ENCODE measurements at places on chromosomes 4 and X.

DNA sequence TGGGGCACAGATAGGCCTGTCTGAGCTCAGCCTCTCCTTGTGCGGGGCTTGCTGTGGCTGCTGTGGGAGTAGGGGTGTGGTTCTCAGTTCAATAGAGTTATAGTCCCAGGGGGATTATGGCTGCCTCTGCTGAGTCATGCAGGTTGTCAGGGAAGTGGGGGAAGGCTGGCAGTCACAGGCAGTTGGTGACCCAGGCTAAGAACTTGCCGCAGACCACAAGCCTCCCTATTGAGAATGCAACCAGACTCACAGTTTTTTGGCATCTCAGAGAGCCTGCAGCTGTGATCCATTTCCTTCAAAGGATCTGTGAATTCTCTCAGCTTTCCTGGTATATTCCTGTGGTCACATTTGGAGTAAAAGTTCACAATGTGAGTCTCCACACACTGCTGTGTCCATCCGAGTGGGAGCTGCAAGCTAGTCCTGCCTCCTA, 364.9 kb downstream of the ZNF674 start:
- peak; percentile 12 for DNase-seq

- no peak for DNase-seq
Measured at GRCh38 chrX:87697409-87697808, 179.8 kb downstream of the KLHL4 start.

DNA sequence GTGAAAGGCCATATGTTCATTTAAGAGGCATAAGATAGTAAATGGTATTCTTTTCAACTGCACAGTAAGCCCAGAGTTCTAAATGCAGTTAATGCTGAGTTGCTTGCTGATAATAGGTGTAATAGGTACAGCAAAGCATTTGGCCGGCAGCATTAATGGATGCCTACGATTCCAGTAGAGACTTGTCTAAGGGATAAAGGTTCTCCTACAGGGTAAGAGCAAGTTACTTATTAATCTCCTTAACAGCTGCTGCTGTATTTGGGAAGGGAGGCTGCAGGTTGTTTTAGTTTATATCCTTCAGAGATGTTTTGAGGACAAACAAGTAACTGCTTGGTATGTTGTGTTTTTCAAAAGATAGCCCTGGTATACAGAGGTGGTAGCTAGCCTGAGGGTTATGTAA, 16.8 kb downstream of the TSPAN7 start:
- DNase-seq = no peak

DNA sequence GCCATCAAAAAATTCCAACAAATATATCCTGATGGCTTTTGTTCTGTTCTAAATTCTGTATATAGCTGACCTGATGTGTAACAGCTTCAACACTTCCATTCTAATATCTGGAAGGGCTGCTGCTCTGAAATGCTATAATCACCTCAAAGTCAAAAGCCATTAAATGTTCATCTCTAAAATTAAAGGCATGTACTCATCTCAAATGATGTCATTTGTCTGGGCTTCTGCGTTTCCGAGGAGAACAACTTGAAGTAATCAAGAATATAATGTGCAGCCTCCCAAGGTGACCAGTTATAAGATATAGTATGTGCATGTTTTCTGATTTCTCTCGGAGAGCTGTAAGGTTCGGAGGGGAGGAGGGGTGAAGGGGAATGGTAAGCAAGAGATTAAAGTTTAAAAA, 237.6 kb downstream of the SCFD2 start:
- DNase-seq = no peak

- DNase-seq = no peak
Measured at GRCh38 chr4:91961504-91961903, 342.3 kb upstream of the GRID2 start.

GRCh38 chrX:80316526-80316925, 103.7 kb upstream of the TENT5D start:
- no peak for DNase-seq

DNA sequence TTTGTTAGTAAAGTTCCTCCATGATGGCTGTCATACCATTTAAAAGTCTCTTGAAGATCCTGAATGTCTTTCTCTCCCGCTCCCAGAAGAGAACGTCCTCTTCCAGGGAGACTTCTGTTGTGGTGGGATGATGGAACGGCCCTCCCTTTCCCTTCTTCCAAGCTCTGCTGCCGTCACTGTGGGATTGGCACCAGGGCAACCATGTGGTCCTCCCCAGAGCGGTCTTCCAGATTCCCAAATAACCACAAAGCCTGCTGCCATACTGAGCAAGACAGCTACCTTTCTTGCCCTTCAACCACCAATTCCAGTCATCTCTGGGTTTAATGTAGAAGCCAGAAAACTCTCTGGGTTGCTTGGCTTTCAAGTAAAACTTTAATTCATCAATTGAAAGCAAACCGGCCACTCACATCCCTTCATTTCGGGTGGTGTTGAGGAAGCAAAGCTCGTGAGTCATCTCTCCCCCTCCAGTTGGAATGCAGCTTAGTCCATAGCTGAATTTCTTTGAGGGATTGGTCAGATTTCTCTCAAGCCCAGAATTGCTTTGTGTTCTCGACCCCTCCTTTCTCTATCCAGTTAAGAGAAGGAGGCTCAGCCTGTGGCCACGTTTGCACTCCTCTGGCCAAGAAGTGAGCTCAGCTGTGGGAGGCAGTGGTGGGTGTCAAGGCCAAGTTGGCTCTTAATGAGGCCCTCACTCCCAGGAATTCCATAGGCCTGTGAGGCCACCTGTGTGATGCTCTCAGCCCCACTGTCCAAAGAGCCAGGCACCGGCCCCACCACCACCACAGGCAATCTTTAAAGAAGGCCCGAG, 36.9 kb downstream of the FHDC1 start:
- peak; percentile 87 for DNase-seq

GRCh38 chrX:39149761-39150160, 348.5 kb downstream of the MID1IP1 start:
- peak; percentile 3 for DNase-seq

GRCh38 chrX:155061760-155062159, 9.2 kb downstream of the CMC4 start:
- no peak for DNase-seq

DNA sequence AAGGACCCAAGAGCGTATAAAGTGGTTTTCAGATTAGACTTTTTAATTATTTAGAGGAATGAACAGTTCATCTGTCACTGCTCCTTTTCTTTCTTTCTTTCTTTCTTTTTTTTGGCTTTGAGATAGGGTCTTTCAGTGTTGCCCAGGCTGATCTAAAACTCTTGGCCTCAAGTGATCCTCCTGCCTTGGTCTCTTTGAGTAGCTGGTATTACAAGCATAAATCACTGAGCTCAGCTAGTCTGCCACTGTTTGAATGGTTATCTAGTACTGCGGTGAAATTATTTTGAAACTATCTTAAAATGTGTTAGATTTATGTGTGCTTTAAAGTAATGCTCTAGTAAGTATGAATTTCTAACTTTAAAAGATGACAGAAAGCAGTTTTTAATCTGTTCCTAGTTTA, 6.5 kb upstream of the FRYL start:
- no peak for DNase-seq

DNA sequence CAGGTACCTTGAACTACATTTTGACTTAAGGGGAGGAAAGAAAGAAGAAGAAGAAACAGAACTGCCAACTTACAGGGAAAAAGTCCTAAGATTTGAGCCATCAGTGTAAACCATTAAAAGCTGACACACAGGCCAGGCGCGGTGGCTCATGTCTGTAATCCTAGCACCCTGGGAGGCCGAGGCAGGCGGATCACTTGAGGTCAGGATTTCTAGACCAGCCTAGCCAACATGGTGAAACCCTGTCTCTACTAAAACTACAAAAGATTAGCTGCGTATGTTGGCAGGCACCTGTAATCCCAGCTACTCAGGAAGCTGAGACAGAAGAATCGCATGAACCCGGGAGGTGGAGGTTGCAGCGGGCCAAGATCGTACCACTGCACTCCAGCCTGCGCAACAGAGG, 389.7 kb upstream of the FAM241A start:
- DNase-seq = no peak

GRCh38 chrX:65674204-65674893, 6.9 kb downstream of the MSN start:
- DNase-seq = no peak

DNA sequence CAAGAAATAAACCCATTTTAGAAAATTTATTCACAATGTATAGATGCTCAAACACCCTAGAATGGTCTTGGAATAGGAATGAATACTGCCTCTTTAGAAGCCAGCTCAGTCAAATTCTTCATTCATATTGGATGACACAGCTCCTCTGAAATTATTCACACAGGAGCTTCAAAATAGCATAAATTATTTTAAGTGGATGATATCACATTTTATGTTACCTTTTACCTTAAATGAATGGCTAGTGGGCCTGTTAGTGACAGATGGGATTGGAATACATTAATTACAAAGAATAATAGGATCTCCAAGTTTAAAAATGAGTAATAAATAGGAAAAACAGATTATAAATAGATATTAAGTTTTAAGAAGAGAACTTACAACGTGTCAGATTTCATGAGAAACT, 184.4 kb downstream of the GABRB1 start:
- DNase-seq = no peak

GRCh38 chrX:1485033-1485432, 32.3 kb upstream of the ASMTL start:
- DNase-seq = no peak

DNA sequence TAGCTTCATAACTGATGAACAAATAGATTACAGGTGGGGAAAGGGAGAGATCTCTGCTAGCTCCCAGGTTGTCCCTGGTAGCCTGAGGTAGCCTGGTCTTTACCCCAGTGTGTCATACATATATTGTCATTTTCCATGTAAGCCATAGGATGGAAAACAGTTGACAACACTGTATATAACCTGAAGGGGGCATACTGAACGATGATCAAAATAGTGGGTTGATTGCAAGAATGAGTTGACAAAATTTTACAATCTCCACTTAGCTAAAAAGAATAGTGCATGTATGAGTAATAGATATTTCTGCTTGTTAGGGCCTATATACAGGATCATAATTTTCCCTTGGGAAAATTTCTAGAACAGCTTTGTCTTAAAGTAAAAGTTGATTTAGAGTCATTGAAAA, 304.1 kb upstream of the HAND2 start:
- DNase-seq = no peak

DNA sequence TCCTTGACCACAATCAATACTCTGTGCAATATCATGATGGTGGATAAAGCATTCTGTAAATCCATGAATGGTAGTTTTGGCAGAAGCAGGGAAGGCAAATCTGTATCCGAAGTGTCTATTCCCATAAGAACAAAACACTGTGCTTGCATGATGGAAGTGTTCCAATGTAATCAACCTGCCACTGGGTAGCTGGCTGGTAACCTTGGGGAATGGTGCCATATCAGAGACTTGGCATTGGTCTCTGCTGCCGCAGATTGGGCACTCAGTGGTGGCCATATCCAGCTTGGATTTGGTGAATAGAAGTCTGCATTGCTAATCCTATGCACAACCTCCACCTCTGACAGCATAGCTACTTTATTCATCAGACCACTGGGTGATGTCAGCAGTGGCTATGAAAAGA, 114.3 kb upstream of the EMCN start:
- DNase-seq = no peak

GRCh38 chr4:4704267-4704666, 155.2 kb upstream of the MSX1 start:
- DNase-seq = no peak

DNA sequence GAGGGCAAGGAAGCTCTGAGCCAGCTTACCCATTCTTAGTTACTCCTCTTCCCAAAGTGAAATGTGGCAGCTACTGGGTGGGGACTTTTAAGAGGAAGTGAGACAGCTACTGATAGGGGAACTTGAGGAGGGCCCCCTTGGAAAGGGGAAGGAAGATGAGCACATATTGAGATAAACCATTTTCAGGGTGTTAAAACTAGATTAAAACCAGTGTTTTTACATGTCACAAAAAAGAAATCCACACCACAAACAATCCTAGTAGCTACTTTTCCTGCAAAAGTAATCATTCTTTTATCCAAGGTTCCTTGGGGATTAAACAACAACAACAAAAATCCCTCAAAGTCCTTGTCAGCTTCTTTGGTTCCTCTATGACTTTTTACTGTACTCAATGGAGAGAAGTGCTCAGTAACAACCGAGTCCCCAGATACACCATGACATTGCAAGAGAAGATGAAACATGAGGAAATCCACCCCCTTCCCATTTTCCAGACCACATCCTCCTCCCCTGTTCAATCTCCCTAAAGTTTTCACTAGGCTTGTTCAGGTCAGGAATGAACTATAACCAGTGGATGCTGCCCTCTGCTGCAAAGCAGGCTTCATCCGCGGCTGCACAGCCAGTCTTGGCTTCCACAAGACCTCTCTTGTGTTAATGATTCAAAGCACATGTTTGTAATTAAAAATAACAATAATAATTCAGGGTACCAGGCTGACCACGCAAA, 113.5 kb upstream of the TMEM164 start:
- no peak for DNase-seq

DNA sequence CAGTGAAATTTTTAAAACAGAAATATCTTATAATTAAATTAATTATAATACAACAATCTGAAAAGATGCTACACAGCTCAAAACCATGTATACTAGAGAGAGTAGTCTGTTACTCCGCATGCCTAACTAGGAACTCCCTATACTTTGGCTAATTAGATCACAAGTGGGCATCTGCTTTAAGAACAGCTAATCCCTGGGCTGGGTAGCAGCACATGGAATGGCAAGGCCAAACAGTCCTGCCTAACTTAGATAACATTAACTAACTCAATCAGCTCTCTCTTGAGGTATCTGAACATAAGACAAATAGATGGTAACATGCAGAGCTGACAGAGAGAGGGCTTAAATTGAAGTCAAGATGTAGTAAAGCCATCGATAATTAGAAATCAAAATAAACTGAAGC, 9.9 kb downstream of the CHIC2 start:
- no peak for DNase-seq

DNA sequence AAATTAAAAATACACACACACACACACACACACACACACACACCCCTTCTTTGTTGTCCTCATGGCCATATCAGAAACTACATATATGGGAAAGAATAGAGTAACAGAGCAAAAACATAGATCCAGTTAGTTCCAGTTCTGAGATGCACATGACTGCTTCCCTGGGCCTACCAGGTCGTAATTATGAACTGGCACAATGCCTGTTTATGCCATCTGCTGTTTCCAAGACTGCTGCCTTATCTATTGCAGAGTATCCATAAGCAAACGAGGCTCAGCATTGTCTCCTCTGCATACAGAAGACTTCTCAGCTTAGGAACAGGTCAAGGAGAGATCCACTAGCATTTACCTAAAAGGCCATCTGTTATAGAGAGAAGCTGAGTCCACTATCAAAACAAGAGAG, 789.0 kb downstream of the TECRL start:
- DNase-seq = no peak

DNA sequence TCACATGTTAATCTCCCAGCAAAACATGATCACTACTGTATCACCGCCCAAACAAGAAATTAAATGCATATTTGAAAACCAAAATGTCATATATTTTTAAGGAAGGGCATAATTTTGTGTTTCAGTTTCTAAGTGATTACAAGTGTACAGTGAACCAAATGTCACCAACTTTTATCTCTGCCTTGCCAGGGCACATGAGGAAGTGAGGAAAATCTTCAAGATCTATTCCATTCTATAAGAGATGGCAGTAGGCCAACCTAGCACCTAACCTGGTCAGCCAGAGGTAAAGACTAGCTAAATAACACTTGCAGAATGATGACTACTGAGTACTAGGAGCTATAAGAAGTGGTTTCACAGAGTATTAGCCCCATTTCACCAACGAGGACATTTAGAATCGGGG, 107.2 kb downstream of the ATP11C start:
- no peak for DNase-seq

Data from HTR-8/SVneo (cell line).